ENCODE measurements at places on chromosomes 3 and 15.

DNA sequence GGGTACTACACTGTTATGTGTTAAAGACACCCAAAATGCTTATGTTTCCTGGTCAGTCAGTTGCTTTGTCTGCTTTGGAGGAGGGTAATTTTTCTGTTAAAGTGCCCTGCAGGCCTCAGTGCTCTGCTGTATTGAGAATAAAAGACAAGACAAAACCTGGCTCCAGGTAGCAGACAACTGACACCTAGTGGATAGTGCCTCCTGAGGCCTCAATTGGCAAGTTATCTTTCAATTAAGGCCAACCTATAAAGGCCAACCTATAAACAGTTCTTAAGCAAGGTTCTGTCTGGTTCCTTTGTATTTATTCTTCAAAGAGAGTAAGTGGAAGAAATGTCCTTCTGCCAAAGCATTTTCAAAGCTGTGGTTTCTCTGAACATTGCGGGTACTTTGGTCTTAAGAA is 773.8 kb downstream of the MECOM start:
- DNase-seq = no peak

DNA sequence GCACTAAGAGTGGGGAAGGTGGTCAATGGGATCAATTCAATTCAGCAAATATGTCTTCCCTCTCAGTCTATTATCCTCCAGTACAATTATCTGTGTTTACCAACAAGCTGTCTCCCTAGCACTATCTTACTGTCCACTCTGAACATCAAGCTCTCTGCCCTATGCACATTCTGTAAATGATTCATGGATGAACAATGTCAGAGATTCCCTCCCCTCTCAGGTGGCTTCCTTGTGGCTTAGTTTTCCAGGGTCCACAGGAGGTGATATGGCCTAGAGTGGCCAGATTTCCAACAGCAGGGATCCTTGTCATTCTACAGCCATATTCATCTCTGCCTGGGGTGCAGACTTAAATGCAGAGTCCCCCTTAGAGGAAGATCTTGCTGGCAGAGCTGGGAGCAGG is 225.1 kb downstream of the UACA start:
- DNase-seq = no peak

DNA sequence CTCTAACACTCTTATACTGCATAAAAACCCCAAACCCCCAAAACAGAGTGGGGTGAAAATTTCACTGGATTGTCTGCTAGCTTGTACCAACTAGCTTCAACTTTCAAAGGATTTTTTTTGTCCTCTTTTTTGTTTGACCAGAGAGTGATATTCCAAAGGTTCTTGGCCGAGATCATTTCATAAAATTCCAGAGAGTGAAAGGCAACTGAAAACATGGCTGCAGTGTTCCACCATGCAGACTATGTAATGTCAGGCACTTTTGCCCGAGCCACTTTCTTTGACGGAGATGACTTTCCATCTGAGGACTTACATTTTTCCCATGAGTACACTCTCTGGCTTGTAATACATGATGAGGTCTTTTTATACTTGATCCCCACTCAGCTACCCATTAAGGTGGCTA is 107.5 kb downstream of the TIGIT start:
- no peak for DNase-seq

DNA sequence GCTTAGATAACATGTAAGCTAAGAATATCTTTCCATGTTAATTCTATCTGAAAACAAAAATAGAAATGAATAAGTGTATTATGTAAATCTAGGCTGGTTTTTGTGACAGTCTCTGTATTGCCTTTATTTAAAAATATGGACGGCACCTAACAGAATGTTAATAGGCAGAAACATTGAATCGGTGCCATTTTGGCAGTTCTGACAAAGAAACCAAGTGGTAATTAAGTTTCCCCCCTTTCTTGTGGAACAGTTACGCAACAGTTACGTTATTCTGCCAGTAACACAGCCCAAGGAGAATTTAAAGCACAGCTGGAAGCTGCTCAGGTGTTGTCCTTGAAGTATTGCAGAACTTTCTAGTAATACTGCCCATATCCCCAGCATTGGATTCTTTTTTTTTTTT is 21.5 kb downstream of the LARS2 start:
- no peak for DNase-seq

DNA sequence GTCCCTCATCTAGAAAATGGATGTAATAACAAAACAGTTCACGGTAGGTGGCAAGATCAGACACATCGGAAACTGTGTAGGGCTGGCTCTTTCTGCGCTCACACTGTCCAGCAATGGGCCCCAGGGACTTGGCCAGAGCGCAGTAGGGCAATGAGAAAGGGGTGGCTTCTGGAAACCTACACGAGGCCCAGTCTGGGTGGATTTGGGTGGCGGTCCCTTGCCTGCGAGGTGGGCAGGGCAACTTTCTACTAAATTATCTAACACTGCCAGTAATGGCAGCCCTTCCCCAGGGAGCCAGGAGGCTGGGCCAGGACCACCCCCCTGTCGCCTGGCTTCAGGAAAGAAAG is 2.1 kb upstream of the TNK2 start:
- no peak for DNase-seq

DNA sequence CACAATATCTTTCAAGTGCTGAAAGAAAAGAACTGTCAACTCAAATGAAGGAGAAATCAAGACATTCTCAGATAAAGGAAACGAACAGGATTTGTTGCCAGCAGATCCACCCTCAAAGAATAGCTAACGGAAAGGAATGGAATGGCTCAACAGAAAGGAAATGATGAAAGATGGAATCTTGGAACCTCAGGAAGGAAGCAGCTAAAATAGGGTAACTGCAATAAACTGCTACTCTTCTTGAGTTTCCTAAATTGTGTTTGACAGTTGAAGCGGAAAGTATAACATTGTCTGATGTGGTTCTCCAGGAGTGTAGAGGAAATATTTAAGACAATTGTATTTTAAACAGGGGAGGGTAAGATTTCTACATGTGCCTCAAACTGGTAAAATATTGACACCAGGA is 22.0 kb downstream of the PRR23E start:
- no peak for DNase-seq

DNA sequence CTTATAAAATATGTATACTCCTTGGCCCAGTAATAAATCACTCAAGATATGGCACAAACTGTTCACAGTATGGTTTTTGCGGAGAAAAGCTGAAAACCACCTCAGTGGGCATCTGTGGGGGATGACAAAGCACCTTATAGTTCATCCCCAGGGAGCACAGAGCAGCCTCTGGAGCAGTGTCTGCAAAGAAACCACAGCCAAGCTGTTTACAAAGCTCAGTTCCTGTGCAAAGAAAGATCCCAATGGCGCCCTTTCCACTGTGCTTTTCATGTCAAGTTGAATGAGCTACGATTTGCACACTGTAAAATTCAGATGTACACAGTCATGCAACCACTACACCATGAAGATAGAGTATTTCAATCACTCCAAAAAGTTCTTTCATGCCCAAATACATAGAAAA is 2.5 kb upstream of the EFCC1 start:
- DNase-seq = no peak

Measured in iPS DF 19.7 (cell line).